ENCODE measurements at places on chromosomes 3 and 15. TPM values are rescaled to one million over a fixed set of nuclear protein-coding genes. Genes with fewer than 3 reads are reported as not detected.

DNA sequence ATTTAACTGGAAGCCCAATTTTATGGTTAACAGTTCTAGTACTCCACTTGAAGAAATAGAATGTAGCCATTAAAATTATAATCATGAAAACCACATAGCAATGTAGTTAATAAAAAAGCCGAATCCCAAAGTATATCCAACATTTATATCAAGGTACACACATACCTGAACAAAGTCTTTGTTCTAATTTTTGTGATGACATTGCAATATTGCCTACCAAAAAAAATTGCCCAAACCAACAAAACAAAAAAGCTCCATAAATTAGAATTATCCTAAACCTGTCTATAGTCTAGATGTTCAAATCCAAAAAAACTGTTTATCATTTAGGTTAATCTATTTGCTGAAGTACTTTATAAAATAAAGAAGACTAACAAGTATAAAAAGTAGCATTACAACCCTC is 70.8 kb downstream of the CSNK1G1 start:
- no peaks in the 10 kb centered on the region for H3K4me1 ChIP-seq
- H3K4me3 ChIP-seq = no peak overlapping the region
- no peaks in the 10 kb centered on the region for H3K27me3 ChIP-seq
- H3K36me3 ChIP-seq = no peaks in the 10 kb centered on the region

DNA sequence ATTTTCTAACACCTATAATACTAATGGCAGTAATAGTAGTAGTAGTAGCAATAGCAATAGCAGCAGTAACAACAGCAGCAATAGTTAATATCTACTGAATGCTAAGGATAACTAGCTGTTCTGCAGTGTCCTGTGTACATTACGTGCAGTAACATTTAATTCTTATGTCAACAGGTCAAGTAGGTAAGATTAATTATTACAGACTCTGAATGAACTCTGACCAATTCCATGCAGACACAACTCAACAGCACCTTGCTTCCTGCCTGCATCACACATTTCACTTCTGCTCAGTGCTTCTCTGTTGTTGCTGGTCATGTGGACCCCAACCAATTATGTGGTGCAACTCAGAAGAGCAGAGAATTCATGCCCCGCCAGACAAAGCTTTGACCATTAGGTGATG is 39.9 kb upstream of the ARHGEF26 start:
- H3K4me1 ChIP-seq = no peaks in the 10 kb centered on the region
- H3K27me3 ChIP-seq = no peaks in the 10 kb centered on the region
- DNase-seq = no peak
- no peak overlapping the region for H3K27ac ChIP-seq
- no peaks in the 10 kb centered on the region for H3K36me3 ChIP-seq

GRCh38 chr3:135235541-135235940 is 440.5 kb downstream of the EPHB1 start:
- no peak for DNase-seq
- no peak overlapping the region for H3K4me3 ChIP-seq
- no peak overlapping the region for H3K27ac ChIP-seq
- H3K27me3 ChIP-seq = no peaks in the 10 kb centered on the region

DNA sequence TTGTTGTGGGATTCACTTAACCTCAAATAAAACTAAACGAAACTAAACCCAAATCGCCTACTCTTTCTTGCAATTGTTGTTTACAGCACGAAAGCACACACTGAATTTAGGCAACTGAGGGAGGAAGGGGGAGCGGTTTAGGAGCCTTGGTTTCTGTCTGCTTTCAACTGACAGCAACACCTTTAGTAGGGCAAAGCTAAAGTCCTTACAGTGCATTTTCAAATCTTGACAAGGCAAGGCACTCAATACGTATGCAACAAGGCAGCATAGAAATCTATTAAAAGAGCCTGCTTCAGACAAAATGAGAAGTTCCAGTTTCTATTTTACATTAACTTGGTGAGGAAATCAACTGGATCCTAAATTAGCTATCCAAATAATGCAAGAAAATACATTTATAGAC is 174.6 kb downstream of the CHST2 start:
- no peak for DNase-seq
- no peak overlapping the region for H3K4me3 ChIP-seq
- no peaks in the 10 kb centered on the region for H3K36me3 ChIP-seq

DNA sequence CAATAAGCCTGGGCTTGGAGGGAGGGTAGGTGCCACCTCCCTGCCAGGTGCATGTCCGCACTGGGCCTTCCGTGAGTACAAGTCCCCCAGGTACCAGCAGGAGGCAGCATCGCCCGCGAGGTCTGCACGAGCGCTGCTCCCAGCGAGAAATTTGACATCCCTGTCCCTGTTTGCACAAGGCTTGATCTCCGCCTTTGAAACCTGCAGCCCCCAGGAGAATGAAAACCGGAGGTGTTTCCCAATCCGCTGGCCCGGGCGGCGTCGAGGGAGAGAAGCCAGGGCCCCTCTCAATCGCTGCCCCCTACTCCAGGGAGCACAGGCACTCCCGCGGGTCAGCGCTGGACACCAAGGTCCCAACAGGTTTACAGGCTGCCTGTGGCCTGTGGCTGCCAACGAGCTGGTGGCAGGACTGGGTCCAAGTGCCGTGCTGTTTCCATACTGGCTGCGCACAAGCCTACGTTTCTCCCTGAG is 961 bp downstream of the HAPLN3 start:
- no peaks in the 10 kb centered on the region for H3K36me3 ChIP-seq
- no peaks in the 10 kb centered on the region for H3K27me3 ChIP-seq
- DNase-seq = peak; percentile 75
- H3K4me3 ChIP-seq = peak overlapping the region; percentile 76

The DYNLT2B gene
- total RNA-seq = 10.7 TPM

Data from CD8-positive, alpha-beta memory T cell (primary cell).